ENCODE measurements at places on chromosomes 1 and 21. TPM values are rescaled to one million over a fixed set of nuclear protein-coding genes. Genes with fewer than 3 reads are reported as not detected.

DNA sequence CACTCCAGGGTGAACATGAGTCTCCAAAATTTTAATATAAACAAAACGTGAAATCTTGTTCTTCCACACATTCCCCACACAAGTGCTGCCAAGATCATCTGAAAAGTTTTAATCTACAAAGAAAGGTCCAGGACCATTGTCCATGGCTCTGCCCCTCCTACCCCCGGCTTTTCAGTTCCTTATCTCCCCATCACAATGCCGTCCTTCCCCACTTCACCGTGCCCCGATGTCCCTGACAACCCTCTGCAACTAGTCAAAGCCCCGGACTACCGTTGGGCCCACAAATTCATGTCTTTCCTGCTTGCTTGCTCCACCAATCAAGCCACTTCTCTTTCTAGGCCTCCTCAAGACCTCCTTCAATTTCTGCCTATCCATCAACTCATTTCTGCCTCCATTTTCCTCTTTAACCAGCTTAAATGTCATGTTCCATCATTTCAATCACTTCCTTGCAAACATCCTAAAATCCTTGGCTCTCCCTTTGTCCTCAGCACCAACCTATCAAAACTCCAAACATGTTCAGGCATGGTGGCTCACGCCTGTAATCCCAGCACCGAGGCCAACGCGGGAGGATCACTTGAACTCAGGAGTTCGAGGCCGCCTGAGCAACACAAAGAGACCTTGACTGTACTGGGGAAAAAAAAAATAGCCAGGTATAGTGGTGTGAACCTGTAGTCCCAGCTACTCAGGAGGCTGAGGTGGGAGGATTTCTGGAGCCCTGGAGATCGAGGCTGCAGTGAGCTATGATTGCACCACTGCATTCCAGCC is 14.0 kb upstream of the BMP8B start:
- DNase-seq = no peak

Gene HDAC1
- total RNA-seq = 143 TPM

Gene MROH9
- not detected for total RNA-seq

- peak; percentile 44 for DNase-seq
Measured at GRCh38 chr1:220878191-220879075, 810 bp upstream of the HLX start.

Gene CD34
- 9.7 TPM for total RNA-seq

DNA sequence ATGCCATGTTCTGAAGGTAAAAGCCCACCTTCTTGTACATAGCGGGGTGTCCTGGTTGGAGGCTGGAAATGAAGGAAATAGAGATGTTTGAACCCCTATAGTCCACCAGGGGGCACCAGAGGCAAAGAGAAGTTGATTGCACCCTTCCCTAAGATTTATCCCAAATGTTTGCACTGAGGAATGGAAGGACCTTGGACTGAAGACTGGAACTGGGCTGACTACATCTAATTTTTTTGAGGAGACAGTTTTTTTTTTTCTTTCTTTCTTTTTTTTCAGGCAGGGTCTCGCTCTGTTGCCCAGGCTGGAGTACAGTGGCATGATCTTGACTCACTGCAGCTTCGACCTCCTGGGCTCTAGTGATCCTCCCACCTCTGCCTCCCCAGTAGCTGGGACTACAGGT is 55.3 kb upstream of the EIF4G3 start:
- no peak for DNase-seq

Data from mucosa of descending colon (tissue), 3 donors.